ENCODE measurements at places on chromosomes 7 and 10.

DNA sequence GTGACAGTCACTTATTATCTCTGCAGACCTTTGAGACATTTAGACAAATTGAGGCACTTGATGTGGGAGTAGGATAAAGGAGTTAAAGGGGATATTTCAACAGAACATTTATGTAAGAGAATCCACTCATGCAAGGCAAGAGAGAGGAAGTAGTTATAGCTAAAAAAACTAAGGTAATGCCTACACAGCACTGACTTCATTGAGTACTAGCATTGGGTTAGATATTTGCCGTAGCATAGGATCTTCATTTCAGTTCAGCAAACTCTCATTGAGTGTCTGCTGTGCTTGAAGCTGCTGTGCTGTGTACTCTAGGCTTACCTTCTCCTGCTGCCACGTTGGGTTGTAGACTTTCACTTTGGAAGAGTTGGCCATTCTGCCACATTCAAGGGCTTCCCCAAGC, 10.5 kb upstream of the ENTPD1 start:
- no peak for DNase-seq

- no peak for DNase-seq
These were observed 138.3 kb upstream of the NAMPT start for GRCh38 chr7:106423111-106423510.

DNA sequence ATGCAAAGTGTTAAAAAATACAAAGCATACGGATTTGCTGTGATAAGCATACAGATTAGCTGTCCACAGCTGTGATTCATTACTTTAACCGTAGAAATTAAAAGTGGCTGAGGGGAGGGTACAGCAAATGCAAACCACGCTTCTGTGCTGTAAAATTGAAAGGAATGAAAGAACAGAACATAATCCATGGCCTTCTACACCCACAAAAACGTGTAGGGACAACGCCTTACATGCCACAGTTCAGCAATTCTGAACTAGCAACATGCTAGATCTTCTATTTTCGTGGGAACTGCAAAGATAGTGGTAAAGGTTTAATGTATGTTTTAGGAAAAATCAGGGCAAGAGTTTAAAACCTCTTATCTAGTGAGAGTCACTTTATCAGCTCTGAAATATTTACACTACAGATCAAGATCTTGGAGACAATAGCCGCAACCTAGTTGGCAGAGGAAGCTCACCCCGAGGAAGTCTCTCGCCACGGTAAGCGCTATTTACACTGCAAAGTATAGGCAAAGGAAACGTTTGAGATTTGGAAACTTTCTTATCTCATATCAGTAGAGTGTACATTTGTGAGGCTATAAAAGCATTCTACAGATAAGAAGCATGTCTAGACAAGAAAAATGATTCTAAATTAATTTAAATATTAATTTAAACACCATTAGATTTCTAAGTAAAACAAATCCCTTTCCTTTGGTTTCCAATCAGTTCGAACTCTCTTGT, 193.6 kb downstream of the MLLT10 start:
- DNase-seq = no peak

- DNase-seq = no peak
These were observed 1020.2 kb upstream of the C7orf33 start for GRCh38 chr7:147570390-147570789.

Measured in NCI-H2029 treated with DMSO at 0.1 percent for 48 hours (cell line).